ENCODE measurements at places on chromosomes 7 and 10. TPM values are rescaled to one million over a fixed set of nuclear protein-coding genes. Genes with fewer than 3 reads are reported as not detected.

DNA sequence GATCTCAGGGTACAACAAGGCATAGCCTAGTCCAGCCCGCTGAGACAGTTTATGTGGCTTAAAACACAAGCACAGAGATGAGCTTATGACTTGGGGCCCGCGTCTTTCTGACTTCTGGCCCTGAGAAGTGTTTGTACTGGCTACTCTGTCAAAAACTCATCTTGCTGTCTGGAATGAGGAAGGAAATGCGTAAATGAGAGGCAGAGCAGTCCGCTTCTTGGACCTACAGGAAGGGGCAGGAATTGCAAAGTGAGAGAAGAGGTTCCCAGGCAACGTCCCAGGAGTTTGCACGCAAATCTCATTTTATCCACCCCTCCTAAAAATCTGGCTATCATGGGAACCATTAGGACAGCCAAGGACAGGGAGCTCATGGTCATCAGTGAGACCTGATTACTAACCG is 5.5 kb downstream of the ANXA11 start:
- DNase-seq: no peak

DNA sequence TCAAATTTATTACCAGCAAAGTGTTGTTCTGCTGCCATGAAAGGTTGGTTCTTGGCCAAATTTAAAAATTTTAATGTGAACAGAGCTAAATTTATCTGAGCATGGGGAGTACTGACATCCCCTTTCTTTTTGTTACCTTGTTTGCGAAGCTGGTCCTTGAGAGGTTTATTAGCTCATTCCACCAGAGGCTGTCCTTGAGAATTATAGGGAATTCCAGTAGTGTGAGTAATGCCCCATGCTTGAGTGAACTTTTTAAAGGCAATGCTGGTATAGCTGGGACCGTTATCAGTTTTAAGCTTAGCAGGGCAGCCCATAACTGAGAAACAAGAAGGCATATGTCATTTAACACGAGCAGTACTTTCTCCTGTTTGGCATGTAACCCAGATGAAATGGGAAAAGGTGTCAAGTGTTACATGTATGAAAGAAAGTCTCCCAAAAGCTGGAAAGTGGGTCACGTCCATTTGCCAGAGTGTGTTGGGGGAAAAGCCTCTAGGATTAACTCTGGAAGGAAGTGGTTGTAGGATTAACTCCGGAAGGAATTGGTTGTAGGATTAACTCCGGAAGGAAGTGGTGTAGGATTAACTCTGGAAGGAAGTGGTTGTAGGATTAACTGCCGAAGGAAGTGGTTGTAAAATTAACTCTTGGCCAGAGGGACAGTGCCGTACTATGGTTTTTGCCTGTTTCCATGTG is 37.3 kb upstream of the AKR1C2 start:
- DNase-seq: no peak

DNA sequence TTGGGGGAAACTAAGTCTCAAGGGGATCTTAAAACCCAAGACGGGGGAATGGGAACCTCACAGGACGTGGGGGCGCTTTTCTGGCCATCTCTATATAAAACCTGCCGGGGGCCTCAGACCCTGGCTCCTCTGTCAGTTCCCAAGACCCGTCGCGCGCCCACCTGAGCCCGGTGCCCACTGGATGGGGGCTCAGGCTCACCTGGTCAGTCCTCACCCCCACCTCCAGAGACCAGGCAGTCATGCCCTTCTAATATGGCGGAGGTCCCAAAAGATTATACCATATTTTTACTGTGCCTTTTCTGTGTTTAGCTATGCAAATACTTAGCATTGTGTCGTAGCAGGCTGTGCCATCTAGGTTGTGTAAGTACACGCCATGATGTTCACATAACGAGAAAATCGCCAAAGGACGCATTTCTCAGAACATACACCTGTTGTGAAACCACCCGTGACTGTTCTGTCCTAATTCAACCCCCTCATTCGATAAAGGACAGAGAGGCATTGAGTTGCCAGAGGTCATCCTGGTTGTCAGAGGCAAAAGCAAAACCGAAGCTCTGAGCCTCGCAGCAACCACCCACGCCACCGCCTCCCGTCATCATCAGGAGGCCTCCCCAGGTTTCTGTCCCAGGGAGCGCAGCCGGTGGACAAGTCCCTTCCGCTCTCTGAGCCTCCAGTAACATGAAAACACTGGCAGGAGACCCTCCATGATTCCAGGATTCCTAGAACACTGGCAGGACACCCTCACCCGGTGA is 28.9 kb downstream of the OAT start:
- no peak for DNase-seq

GRCh38 chr7:14368285-14368684 is 378.8 kb upstream of the ETV1 start:
- DNase-seq: no peak

- no peak for DNase-seq
These were observed 266.5 kb upstream of the HGF start for GRCh38 chr7:82036146-82036886.

DNA sequence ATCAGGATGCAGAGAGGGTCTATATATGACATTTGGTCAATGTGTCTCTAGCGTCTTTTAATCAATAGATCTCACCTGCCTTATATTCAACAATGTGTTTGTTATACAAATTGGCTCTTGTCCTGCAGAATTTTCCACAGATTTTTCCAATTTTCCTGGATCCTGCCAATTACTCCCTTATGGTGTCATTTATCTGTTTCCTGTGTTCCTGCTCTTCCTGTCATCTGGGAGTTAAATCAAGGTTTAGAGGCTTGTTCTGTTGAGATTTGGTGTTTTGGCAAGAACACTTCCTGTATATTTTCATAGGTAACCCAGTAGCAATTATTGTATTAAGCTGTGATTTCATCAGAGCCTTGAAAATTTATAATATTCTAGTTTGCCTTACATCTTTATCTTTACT is 8.8 kb upstream of the C10orf71 start:
- no peak for DNase-seq

DNA sequence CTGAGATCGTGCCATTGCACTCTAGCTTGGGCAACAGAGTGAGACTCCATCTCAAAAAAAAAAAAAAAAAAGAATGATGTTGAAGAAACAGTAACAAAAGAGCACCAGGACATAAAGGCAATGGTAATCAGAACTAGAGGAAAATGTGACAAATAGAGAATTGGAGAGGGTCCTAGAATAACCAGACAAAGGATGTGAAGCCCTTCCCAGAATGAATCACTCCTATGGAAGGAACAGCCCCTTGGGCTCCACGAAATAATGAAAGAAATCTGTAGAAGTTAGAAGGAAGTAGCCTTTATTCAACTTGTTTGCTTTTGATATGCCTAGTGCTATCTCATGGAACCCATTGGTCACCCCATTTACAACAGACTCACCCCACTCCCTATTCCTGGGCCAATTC is 169.2 kb downstream of the SUGCT start:
- no peak for DNase-seq

GRCh38 chr10:122740640-122741039 is 41.0 kb upstream of the C10orf120 start:
- DNase-seq: no peak

DNA sequence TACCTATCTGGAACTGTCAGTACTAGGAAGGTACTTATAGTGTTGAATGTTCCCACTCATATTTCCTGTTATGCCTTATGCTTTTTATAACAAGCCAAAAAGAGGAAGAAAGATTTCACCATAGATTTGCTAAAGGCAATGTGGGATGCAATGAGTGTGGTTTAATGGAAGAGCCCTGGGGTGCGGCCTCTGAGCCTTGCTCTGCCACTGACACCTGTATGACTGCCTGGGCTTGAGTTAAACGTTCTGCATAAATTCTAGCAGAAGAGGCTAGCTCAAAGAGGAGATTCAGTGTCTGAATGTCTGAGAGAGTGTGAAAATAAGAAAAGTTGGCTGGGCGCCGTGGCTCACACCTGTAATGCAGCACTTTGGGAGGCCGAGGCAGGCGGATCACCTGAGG is 143.8 kb downstream of the TPST1 start:
- no peak for DNase-seq

- no peak for DNase-seq
These were observed 329.3 kb downstream of the CACNA2D1 start for GRCh38 chr7:82114237-82114636.

DNA sequence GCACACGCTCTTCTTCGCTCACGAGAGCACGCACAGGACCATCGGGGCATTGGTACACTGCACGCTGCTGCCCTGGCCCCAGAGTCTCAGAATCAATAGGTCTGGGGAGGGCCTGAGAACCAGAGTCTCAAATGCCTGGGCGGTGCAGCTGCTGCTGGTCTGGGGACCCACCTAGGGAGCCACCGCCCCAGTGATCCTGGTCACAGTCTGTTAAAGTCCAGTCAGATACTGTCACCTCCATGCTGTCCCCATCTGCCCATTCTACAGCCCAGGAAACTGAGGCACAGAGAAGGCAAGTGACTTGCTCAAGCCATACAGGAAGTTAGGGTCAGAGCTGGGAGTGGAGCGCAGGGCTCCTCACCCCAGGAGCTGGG is 38.0 kb downstream of the ZCCHC24 start:
- no peak for DNase-seq

- no peak for DNase-seq
These were observed 164.6 kb downstream of the AUTS2 start for GRCh38 chr7:69762821-69763352.

DNA sequence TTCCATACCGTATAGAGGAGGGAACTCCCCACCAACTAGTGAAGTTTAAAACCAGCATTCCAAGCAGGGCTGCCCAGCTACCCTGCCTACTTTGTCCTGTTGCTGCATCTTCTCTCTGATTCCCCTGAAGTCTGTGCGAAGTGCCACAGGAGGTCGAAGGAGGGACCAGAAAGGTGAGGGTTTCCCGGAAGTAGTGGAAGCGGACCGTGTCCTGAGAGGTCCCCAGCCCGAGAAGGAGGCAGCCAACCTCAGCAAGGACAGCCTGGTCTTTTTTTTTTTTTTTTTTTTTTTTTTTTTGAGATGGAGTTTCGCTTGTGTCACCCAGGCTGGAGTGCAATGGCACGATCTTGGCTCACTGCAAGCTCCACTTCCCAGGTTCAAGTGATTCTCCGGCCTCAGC is 671.9 kb upstream of the GALNT17 start:
- no peak for DNase-seq

DNA sequence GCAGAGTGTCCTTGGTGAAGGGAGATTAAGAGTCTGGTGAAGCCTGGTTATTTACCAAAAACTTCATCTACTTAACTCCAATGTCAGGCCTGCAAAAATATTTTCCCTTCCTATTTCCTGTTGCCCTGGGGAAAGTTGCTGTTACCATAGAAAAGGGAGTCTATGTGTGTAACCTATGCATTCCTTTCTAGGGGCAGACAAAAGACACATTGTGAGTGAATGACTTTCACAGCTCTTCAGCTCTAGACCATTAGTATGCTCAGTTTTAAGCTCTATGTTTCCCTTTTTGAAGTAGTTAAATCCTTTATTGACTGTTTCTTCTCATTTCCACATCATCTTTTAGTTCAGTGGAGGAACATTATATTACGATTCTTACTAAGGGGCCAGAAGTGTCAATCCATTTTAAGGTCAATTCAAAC is 45.6 kb upstream of the SGCE start:
- DNase-seq: peak; percentile 61

- no peak for DNase-seq
These were observed 1.5 kb downstream of the KMT2E start for GRCh38 chr7:105015390-105015965.

DNA sequence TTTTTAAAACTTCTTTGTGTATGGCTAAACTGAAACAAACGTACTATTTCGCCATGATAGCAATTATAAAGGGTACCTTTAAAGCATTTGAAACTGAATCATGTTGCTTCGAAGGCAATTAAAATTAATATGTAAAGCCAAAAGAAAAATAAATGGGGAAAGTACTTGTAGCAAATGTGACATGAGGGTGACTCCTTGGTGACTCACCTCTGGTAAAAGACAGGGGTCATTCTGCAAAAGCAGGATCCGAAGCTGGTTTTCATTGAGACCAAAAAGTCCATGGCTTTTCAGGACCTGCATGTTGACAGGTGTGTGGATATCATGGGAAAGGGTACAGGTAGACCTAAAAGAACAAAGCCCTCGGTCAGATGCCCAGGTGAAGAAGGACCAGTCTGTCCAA is 1.5 kb downstream of the ZC3HAV1L start:
- no peak for DNase-seq

TBX20 gene
- not detected for polyA plus RNA-seq

ZMIZ2 gene
- 49.4 TPM for polyA plus RNA-seq

CACNA2D1 gene
- polyA plus RNA-seq: 25.9 TPM

WIPF3 gene
- polyA plus RNA-seq: 4.5 TPM

GALNT17 gene
- 33.4 TPM for polyA plus RNA-seq

SCIN gene
- 137 TPM for polyA plus RNA-seq

MMRN2 gene
- 28.2 TPM for polyA plus RNA-seq

LRMDA gene
- 23.9 TPM for polyA plus RNA-seq

FAM237B gene
- polyA plus RNA-seq: 0.34 TPM

AKR1C8 gene
- polyA plus RNA-seq: 0.58 TPM

DLX5 gene
- 0.23 TPM for polyA plus RNA-seq

All from left renal pelvis (tissue), 4 donors.